Activated CD4-positive, alpha-beta memory T cell treated with anti-CD3 and anti-CD28 coated beads for 36 hours (primary cell): ENCODE measurements at places on chromosomes 6 and 20. TPM values are rescaled to one million over a fixed set of nuclear protein-coding genes. Genes with fewer than 3 reads are reported as not detected.

ENTPD6 gene
- 48.5 TPM for total RNA-seq

GRCh38 chr6:38068854-38069590 lies 249.5 kb downstream of the ZFAND3 start:
- H3K27me3 ChIP-seq: no peaks in the 10 kb centered on the region
- no peak overlapping the region for H3K27ac ChIP-seq
- H3K4me1 ChIP-seq: peaks cover 6% of the 10 kb centered on the region

DNA sequence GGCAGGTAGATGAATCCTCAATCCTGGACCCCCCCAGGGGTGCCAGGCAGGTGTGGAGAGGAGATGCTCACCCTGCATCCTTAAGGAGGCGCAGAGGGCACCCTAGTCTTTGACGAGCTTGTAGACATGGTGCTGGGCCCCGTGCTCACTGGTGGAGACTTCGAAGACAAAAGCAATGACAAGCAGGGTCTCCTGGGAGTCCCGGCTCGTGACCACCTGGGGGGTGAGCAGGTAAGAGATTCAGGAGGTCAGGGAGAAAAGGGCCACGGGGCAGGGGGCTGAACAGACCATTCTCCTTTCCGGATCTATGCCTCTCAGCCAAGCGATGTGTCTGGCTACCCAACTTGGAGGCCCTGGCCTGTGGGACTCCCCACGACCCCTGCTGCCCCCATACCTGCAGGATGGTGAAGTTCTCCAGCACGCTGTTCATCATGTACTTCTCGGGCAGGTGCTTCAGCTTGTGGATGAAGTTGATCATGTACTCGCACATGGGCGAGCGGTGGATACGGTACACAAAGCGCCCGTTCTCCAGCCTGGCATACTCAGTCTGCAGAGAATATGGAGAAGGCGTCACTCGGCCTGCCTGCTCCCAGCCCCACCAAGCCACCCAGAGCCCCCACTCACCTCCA lies 6.9 kb downstream of the RPL10A start:
- peak overlapping the region; percentile 23 for H3K27ac ChIP-seq
- peaks cover 24% of the 10 kb centered on the region for H3K4me1 ChIP-seq
- no peak overlapping the region for H3K4me3 ChIP-seq
- no peak for DNase-seq

GRCh38 chr6:89954721-89955148 lies 60.5 kb downstream of the GJA10 start:
- peak; percentile 40 for DNase-seq
- H3K4me3 ChIP-seq: peak overlapping the region; percentile 12
- H3K27ac ChIP-seq: peak overlapping the region; percentile 80
- peaks cover 77% of the 10 kb centered on the region for H3K4me1 ChIP-seq
- H3K36me3 ChIP-seq: peaks cover 42% of the 10 kb centered on the region
- no peaks in the 10 kb centered on the region for H3K27me3 ChIP-seq

GRCh38 chr6:35161776-35162607 lies 20.9 kb upstream of the TCP11 start:
- H3K4me3 ChIP-seq: no peak overlapping the region
- no peak for DNase-seq
- peaks cover 5% of the 10 kb centered on the region for H3K27me3 ChIP-seq

PLAGL2 gene
- total RNA-seq: 95.6 TPM

TPBG gene
- total RNA-seq: 0.34 TPM

TCP11 gene
- not detected for total RNA-seq

DNA sequence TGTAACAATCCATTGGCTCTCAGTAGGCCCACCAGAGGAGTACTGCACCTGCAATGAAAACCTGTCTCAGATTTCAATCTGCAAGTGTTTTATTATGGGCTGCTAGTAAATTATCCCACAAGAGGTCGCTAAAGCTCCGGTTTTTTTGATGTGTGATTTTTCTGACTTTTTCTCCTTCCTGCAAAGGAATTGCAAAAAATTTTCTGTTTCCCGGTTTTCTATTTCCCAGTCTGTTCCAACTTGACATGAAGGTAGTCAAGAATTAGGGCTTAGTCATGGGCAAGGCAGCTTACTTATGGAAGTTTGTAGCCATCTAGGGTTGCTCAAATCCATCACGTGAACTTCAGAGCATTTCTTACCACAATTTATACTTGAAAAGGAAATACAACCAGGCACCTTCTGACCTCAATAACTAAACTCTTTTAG lies 38.5 kb upstream of the AHI1 start:
- peaks cover 14% of the 10 kb centered on the region for H3K4me1 ChIP-seq
- H3K27me3 ChIP-seq: peaks cover 2% of the 10 kb centered on the region
- no peak overlapping the region for H3K4me3 ChIP-seq
- H3K36me3 ChIP-seq: no peaks in the 10 kb centered on the region

NCOA7 gene
- total RNA-seq: 42.3 TPM

DNA sequence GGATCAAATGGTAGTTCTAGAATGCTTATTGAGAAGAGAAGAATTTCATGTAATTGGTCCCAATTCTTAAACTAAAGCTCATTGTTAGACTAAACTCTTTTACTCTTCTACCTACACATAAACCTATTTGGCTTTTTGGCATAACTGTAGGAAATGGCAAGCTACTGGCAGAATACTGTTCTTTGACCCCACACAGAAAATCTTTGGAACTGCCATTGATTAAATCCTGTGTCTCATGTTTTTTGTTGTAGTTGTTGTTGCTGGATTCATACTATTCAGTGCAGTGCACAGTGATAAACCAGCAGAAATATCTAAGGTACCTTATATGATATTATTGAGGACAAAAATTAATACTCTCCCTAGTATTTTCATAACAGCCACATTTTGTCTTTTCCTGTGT lies 242.1 kb upstream of the SGK1 start:
- H3K4me1 ChIP-seq: no peaks in the 10 kb centered on the region
- no peak for DNase-seq
- peaks cover 2% of the 10 kb centered on the region for H3K27me3 ChIP-seq
- no peak overlapping the region for H3K4me3 ChIP-seq
- H3K36me3 ChIP-seq: no peaks in the 10 kb centered on the region

ADGRF5 gene
- total RNA-seq: not detected

DNA sequence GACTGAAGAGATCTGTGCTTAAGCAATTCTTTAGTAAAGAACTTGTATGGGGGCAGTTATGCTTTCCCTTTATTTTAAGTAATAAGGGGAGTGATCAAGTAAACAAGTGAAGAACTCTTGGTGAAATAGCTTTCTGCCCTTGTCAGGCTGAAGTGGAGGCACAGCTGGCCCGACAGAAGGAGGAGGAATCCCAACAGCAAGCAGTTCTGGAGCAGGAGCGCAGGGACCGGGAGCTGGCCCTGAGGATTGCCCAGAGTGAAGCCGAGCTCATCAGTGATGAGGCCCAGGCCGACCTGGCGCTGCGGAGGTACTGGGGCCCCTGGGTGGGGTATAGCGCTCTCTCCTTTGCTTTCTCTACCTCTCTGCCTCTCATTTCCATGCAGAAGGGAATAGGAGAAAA lies 143.3 kb downstream of the MYO6 start:
- peaks cover 3% of the 10 kb centered on the region for H3K4me1 ChIP-seq
- no peak overlapping the region for H3K4me3 ChIP-seq
- H3K36me3 ChIP-seq: no peaks in the 10 kb centered on the region

- H3K27ac ChIP-seq: no peak overlapping the region
- no peak overlapping the region for H3K4me3 ChIP-seq
- H3K27me3 ChIP-seq: no peaks in the 10 kb centered on the region
- H3K4me1 ChIP-seq: peaks cover 30% of the 10 kb centered on the region
- DNase-seq: no peak
- H3K36me3 ChIP-seq: no peaks in the 10 kb centered on the region
Measured at GRCh38 chr6:37016995-37017394, 11.5 kb downstream of the FGD2 start.

- H3K27ac ChIP-seq: no peak overlapping the region
- no peaks in the 10 kb centered on the region for H3K36me3 ChIP-seq
- H3K4me1 ChIP-seq: peaks cover 7% of the 10 kb centered on the region
- no peaks in the 10 kb centered on the region for H3K27me3 ChIP-seq
- DNase-seq: no peak
Measured at GRCh38 chr6:34522761-34523160, 33.4 kb downstream of the SPDEF start.

C20orf202 gene
- not detected for total RNA-seq

- no peak for DNase-seq
- H3K27ac ChIP-seq: no peak overlapping the region
- no peaks in the 10 kb centered on the region for H3K36me3 ChIP-seq
- no peak overlapping the region for H3K4me3 ChIP-seq
- no peaks in the 10 kb centered on the region for H3K4me1 ChIP-seq
Measured at GRCh38 chr6:6414931-6415330, 94.5 kb upstream of the F13A1 start.

MYH7B gene
- total RNA-seq: 0.61 TPM

- no peak overlapping the region for H3K27ac ChIP-seq
- H3K4me1 ChIP-seq: no peaks in the 10 kb centered on the region
- no peak for DNase-seq
Measured at GRCh38 chr20:63167918-63168520, 47.9 kb downstream of the YTHDF1 start.

DNA sequence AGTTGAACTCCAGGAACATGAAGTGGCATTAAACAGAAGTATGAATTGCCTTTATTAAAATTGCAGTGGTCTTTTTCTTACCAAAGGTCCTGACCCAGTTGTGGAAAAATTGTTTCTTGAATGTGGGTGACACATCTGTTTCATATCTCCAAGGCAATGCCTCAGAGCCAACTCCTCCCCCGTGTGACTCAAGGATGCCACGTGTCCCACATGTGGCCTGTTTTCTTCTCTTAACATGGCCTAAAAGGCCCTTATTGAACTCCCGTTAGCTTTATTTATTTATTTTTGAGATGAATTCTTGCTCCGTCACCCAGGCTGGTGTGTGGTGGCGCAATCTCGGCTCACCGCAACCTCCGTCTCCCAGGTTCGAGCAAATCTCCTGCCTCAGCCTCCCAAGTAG lies 128.4 kb upstream of the ESR1 start:
- no peaks in the 10 kb centered on the region for H3K36me3 ChIP-seq
- no peak overlapping the region for H3K27ac ChIP-seq
- peak; percentile 55 for DNase-seq
- H3K27me3 ChIP-seq: peaks cover 5% of the 10 kb centered on the region

GCNT2 gene
- total RNA-seq: 1.4 TPM

C20orf141 gene
- not detected for total RNA-seq

DNA sequence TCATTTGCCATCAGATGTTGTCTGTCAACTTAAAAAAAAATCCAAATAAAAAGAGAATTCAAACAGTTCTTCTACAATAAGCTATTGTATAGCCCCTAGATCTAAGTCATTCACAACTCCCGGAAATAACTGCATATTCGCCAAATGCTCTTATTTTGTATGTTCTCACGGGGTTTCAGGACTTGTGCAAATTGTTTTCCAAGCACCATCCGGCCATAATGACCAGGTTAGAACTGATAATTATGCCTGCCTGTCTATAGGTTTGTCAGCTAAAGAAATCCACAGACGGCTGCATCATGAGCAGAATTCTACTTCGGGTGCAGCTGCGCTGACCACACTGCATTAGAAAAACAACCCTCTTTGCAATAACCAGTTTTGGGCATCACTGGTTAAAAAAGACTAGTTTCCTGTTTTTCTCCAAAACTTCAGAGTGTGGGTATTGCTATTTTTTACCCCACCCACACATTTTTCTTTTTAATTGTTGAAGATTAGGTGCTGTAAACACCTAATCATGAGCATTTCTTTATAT lies 87.7 kb downstream of the HIVEP2 start:
- H3K4me3 ChIP-seq: peak overlapping the region; percentile 66
- DNase-seq: no peak
- H3K27ac ChIP-seq: peak overlapping the region; percentile 92
- H3K27me3 ChIP-seq: no peaks in the 10 kb centered on the region

GRCh38 chr6:13190376-13190775 lies 138.0 kb downstream of the TBC1D7 start:
- peaks cover 15% of the 10 kb centered on the region for H3K27me3 ChIP-seq
- no peak overlapping the region for H3K27ac ChIP-seq
- H3K36me3 ChIP-seq: no peaks in the 10 kb centered on the region
- no peak for DNase-seq
- no peaks in the 10 kb centered on the region for H3K4me1 ChIP-seq

GRCh38 chr6:12291839-12292604 lies 1.9 kb downstream of the EDN1 start:
- H3K27me3 ChIP-seq: peaks cover 36% of the 10 kb centered on the region
- no peak overlapping the region for H3K27ac ChIP-seq
- no peak overlapping the region for H3K4me3 ChIP-seq
- no peak for DNase-seq
- no peaks in the 10 kb centered on the region for H3K36me3 ChIP-seq
- peaks cover 16% of the 10 kb centered on the region for H3K4me1 ChIP-seq

DNA sequence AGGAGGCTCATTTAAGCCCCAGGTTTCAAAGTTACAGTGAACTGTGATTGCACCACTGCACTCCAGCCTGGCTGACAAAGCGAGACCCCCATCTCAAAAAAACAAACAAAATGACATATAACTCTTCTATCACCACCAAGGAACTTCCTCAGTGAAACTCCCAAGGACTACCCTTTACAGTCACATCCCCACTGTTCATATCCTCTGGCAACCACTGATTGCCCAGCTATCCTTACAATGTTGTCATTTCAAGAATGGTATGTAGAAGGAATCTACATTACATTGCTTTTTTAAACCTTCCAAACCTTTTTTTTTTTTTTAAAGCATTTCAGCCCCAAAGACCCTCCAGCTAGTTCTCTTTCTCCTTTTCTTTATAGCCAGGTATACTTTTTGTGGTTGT lies 123.1 kb upstream of the CARMIL1 start:
- H3K36me3 ChIP-seq: peaks cover 13% of the 10 kb centered on the region
- DNase-seq: no peak
- no peak overlapping the region for H3K27ac ChIP-seq
- H3K4me3 ChIP-seq: no peak overlapping the region
- no peaks in the 10 kb centered on the region for H3K4me1 ChIP-seq

GRCh38 chr6:116450769-116451740 lies 10.1 kb upstream of the CALHM6 start:
- H3K27ac ChIP-seq: no peak overlapping the region
- H3K27me3 ChIP-seq: peaks cover 20% of the 10 kb centered on the region
- no peak overlapping the region for H3K4me3 ChIP-seq
- H3K36me3 ChIP-seq: no peaks in the 10 kb centered on the region
- peaks cover 9% of the 10 kb centered on the region for H3K4me1 ChIP-seq

DNA sequence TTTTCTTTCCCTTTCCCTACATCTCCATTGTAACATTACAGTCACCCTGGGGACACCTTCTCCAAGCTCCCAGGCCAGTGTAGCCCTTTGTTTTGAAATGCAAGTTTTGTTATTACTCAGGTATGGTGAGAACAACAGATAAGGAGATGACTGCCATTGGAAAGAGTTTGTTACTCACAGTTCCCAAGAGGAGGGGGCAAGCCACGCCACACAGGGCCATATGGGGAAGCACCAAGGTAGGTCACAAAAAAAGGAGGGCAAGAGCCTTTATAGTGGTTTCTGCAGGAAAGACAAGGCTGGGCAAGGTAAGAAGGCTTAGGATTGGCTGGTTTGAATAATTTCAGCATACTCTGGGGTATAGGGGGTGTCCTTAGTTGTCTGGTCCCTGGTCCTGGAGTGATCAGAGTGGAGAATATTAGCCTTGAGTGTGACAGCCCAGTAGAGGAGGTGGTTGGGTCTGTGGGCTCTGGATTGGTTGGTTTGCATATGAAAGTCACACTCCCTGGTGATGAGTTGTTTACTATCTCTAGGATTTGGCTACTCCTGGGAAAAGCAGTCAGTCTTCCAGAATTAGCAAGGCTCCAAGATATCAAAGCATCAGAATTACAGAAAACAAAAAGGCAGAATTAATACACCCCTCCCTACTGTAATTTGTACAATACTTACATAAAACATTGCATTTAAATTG lies 33.1 kb upstream of the SMLR1 start:
- no peaks in the 10 kb centered on the region for H3K4me1 ChIP-seq
- no peaks in the 10 kb centered on the region for H3K36me3 ChIP-seq
- H3K27ac ChIP-seq: no peak overlapping the region

GRCh38 chr6:154842833-154843232 lies 109.6 kb downstream of the SCAF8 start:
- H3K36me3 ChIP-seq: peaks cover 11% of the 10 kb centered on the region
- no peak overlapping the region for H3K4me3 ChIP-seq
- no peak for DNase-seq
- H3K4me1 ChIP-seq: peaks cover 22% of the 10 kb centered on the region
- H3K27ac ChIP-seq: no peak overlapping the region
